ENCODE measurements at places on chromosomes 6 and 20. TPM values are rescaled to one million over a fixed set of nuclear protein-coding genes. Genes with fewer than 3 reads are reported as not detected.

BFSP1 gene
- total RNA-seq: 14.7 TPM

- no peak for DNase-seq
These were observed 71.9 kb downstream of the TBC1D7 start for GRCh38 chr6:13256266-13257001.

PLCG1 gene
- 85.8 TPM for total RNA-seq

CRISP3 gene
- not detected for total RNA-seq

GRCh38 chr20:34546751-34547181 is 11.8 kb upstream of the MAP1LC3A start:
- no peak for DNase-seq

RIN2 gene
- total RNA-seq: 0.03 TPM

FOXQ1 gene
- not detected for total RNA-seq

DNA sequence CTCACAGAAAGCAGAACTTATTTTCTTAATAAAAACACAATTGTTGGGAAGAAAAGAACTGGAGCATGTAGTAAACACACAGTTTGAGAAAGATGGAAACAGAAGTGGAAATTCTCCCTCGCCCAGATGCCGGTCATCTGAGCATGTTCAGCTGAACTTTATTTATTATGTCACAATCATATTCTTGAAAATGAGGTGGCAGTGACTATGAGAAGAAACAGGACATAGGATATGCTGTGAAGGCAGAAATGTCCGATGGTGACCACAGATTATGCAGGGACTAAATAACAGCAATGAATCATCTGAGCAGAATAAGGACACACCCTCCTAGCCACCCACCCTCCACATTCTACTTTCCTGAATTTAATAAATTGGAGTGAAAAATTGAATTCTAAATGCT is 425.3 kb upstream of the NOX3 start:
- DNase-seq: no peak

OR5V1 gene
- total RNA-seq: not detected

DNA sequence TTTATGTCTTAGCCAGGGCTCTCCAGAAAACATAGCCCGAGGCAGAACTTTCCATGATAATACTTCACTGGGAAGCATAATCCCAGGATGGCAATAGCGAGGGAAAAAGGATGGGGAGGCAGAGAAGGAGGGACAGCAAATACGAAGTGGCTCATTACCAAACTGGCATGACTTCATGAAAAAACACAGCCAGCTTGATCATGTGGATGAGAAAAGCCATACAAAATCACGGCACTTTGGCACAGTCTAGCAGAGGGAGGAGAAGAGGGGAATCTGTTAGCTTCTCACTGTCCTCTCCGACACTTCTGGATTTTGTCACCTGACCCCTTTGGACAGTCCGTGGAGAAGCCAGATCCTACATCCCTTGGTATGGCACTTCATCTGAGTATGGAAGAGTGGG is 212.5 kb upstream of the GRIK2 start:
- no peak for DNase-seq

- DNase-seq: no peak
These were observed 156.2 kb upstream of the CST7 start for GRCh38 chr20:24792641-24793495.

MYCT1 gene
- total RNA-seq: 0.11 TPM

CRIP3 gene
- not detected for total RNA-seq

- DNase-seq: no peak
These were observed 80.9 kb downstream of the DNAH8 start for GRCh38 chr6:38796006-38796405.

DNA sequence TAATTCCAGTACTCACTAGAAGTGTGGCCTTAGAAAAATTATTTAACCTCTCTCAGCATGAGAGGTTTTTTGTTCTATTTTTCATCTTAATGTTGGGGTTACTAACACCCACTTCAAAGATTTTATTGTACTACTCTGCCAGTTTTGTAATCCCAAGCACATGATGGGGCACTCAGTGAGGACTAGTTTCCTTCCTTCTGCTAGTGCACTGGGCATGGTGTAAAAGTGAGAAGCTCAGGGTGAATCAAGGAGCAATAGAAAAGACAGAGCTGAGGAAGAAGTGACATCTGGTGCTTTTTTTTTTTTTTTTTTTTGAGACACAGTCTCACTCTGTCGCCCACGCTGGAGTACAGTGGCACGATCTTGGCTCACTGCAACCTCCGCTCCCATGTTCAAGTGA is 439.4 kb upstream of the ARID1B start:
- no peak for DNase-seq

C6orf141 gene
- total RNA-seq: not detected

FUT9 gene
- not detected for total RNA-seq

GRCh38 chr6:165321555-165322145 is 12.2 kb upstream of the C6orf118 start:
- no peak for DNase-seq

All from SK-MEL-5 (cell line).